Placental pericyte (primary cell): ENCODE measurements at places on chromosomes 16 and 17. TPM values are rescaled to one million over a fixed set of nuclear protein-coding genes. Genes with fewer than 3 reads are reported as not detected.

VASN gene
- total RNA-seq: 142 and 358 TPM in 2 replicates

CDC42EP4 gene
- total RNA-seq: 39.0 and 52.0 TPM in 2 replicates

ALOX15 gene
- total RNA-seq: 0.44 TPM in 1 of 2 replicates, not detected in the other

CCL3 gene
- not detected in 2 replicates for total RNA-seq

HSPB9 gene
- not detected in 2 replicates for total RNA-seq

EPX gene
- total RNA-seq: not detected in 2 replicates
